Activated CD4-positive, CD25-positive, alpha-beta regulatory T cell (primary cell): ENCODE measurements at places on chromosomes 12 and 14.

GRCh38 chr12:119258149-119258548, 76.4 kb upstream of the CCDC60 start:
- DNase-seq = no peak

DNA sequence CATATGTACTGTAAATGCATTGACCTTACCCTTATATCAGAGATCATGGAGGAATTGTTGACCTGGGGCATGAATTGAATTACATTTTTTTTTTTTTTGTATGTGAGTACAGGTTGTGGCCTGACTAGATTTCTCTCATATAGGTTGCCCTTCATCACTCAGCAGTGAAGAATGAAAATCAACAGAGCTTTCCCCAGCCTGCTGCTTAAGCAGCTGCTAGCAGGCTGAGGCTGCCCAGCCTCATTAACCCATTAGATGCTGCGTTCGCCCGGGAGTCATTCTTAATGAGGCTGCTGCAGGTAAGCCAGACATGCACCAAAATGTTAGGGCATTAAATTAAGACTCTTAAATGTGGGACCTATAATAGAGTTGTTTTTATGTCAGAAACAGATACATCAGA, 236.0 kb downstream of the ETNK1 start:
- DNase-seq = no peak

GRCh38 chr12:22101749-22102243, 55.8 kb downstream of the CMAS start:
- DNase-seq = no peak

DNA sequence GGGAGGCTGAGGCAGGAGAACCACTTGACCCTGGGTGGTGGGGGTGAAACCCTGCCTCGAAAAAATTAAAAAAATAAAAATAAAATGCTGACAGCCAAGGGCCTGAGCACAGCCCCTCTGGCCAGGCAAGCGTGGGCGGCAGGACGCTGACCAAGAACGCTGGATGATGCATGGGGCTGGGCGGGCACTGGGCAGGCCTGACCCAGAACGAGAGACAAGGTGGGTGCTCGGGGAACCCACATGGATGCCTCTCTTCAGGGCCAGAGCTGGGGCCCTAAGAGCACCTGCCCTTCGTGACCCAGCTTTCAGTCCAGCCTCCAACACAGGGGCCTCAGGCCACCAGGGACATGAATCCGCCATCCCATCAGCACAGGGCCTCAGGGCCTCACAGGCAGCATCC, 11.3 kb downstream of the GALNT9 start:
- DNase-seq = no peak

DNA sequence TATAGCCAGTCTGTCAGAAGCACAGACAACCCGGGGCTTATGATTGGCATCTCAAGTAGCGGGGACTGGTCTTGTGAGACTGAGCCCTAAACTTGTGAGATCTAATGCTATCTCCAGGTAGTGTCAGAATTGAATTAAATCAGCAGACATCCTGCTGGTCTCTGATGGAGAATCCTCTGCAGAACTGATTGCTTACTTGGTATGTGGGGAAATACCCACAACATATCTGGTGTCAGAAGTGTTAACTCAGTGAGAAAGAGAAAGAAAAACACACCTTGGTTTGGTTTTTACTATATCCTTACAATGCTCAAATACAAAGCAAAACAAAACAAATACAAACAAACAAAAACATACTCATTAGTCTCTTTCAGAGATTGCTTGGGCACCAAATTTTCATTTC, 10.0 kb downstream of the SEL1L start:
- no peak for DNase-seq

GRCh38 chr14:50045039-50045711, 71.2 kb downstream of the VCPKMT start:
- peak; percentile 33 for DNase-seq

- no peak for DNase-seq
Observed at GRCh38 chr12:42277396-42278127, 39.5 kb upstream of the YAF2 start.

DNA sequence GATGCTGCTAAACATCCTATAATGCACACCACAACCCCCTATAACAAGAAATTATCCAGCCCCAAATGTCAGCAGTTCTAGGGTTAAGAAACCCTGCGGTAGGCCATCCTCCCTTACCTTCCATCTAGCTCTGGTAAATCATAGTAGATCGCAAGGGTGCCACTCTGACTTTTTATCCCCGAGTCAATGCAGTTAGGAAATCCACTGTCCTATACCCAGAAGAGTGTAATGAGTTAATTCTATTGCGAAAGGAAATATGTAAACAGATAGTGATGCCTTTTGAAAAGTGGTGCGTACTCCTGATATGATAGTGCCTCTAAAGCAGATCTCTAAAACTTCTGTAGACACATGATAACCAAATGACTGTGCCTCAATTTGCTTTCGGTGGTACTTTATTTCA, 29.8 kb downstream of the SCFD1 start:
- DNase-seq = no peak

- DNase-seq = no peak
Observed at GRCh38 chr14:103890821-103891666, 37.2 kb upstream of the TDRD9 start.

DNA sequence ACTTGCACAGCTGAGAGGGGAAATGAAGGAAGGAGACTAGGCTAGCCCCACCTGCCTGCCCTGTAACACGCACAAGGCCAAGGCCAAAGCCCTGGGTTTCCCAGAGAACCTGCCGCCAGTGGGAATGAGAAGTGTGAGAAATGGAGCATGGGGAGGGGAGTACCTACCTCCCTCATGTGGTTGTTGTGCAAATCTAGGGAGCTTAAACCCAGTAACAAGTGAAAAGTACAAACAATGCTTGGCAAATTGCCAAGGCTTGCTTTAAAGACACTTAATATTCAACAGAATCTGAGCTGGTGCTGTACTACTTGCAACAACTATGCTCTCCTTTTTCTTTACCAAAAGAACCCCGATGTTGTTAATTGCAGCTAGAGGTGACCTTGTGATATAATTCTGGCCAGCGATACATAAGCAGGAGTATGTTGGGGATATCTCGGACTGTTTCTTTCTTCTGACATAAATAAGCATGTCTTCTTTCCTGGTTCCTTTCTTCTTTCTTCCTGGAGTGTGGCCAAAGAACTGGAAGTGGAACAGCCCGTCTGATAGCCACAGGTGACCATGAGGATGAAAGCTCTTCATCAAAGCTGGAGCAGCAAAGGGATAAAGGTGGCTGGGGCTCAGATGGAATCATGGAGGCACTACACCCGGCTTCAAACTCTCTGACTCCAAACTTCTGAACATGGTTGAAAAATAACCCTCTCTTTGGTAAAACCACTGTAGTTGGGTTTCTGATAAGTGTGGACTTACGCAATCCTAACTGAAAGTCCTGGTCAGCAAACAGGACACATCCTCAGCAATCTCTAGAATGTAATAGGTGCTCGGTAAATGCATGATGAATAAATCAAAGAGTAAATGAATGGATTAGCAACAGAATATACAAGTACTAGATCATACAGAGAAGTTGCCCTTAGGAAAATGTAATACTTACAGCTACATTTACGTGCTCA, 207.9 kb downstream of the NUAK1 start:
- DNase-seq = no peak

- DNase-seq = no peak
Observed at GRCh38 chr12:56676851-56677580, 11.1 kb downstream of the PTGES3 start.
